ENCODE measurements at places on chromosomes 2 and 18. TPM values are rescaled to one million over a fixed set of nuclear protein-coding genes. Genes with fewer than 3 reads are reported as not detected.

IGFBP2 gene
- total RNA-seq, result 0.42 TPM

ITGB6 gene
- 152 TPM for total RNA-seq

CAPN14 gene
- total RNA-seq, result 0.05 TPM

REG3G gene
- not detected for total RNA-seq

SERPINB12 gene
- 0.68 TPM for total RNA-seq

PRSS56 gene
- 2.5 TPM for total RNA-seq

DYNC1I2 gene
- 164 TPM for total RNA-seq

UGT1A8 gene
- not detected for total RNA-seq

CNDP1 gene
- total RNA-seq, result not detected

CYP27C1 gene
- 0.45 TPM for total RNA-seq

HRH4 gene
- total RNA-seq, result 0.13 TPM

LBX2 gene
- 1.5 TPM for total RNA-seq

BOK gene
- 114 TPM for total RNA-seq

PROKR1 gene
- not detected for total RNA-seq

APOB gene
- not detected for total RNA-seq

CD8B gene
- not detected for total RNA-seq

MAP4K3 gene
- total RNA-seq, result 37.5 TPM

CNGA3 gene
- 0.10 TPM for total RNA-seq

G6PC2 gene
- not detected for total RNA-seq

GLB1L gene
- total RNA-seq, result 3.5 TPM

VAMP5 gene
- 153 TPM for total RNA-seq

CBLN2 gene
- 0.10 TPM for total RNA-seq

ASB18 gene
- total RNA-seq, result 0.24 TPM

PPM1G gene
- total RNA-seq, result 68.0 TPM

TRIM54 gene
- total RNA-seq, result 74.0 TPM

SLC1A4 gene
- total RNA-seq, result 29.1 TPM

IL1B gene
- not detected for total RNA-seq

SNRPD1 gene
- total RNA-seq, result 15.6 TPM

PASK gene
- total RNA-seq, result 1.9 TPM

SPRED2 gene
- 5.3 TPM for total RNA-seq

TNS1 gene
- 106 TPM for total RNA-seq

STARD6 gene
- not detected for total RNA-seq

NETO1 gene
- not detected for total RNA-seq
